ENCODE measurements at places on chromosomes 13 and 19. TPM values are rescaled to one million over a fixed set of nuclear protein-coding genes. Genes with fewer than 3 reads are reported as not detected.

LAIR1 gene
- total RNA-seq = 15.6 TPM

C19orf81 gene
- total RNA-seq = not detected

SGCG gene
- not detected for total RNA-seq

CEBPA gene
- 0.26 TPM for total RNA-seq

IGSF23 gene
- total RNA-seq = not detected

RGL3 gene
- total RNA-seq = not detected

PCP2 gene
- total RNA-seq = 19.5 TPM

ZNF491 gene
- 0.52 TPM for total RNA-seq

APOC4 gene
- total RNA-seq = not detected

CASP14 gene
- total RNA-seq = not detected

GRCh38 chr19:54266133-54266532 lies 9.1 kb upstream of the LILRB5 start:
- ATAC-seq = peak; percentile 69

GRCh38 chr19:925087-925525 lies 729 bp upstream of the ARID3A start:
- peak; percentile 67 for ATAC-seq

DNA sequence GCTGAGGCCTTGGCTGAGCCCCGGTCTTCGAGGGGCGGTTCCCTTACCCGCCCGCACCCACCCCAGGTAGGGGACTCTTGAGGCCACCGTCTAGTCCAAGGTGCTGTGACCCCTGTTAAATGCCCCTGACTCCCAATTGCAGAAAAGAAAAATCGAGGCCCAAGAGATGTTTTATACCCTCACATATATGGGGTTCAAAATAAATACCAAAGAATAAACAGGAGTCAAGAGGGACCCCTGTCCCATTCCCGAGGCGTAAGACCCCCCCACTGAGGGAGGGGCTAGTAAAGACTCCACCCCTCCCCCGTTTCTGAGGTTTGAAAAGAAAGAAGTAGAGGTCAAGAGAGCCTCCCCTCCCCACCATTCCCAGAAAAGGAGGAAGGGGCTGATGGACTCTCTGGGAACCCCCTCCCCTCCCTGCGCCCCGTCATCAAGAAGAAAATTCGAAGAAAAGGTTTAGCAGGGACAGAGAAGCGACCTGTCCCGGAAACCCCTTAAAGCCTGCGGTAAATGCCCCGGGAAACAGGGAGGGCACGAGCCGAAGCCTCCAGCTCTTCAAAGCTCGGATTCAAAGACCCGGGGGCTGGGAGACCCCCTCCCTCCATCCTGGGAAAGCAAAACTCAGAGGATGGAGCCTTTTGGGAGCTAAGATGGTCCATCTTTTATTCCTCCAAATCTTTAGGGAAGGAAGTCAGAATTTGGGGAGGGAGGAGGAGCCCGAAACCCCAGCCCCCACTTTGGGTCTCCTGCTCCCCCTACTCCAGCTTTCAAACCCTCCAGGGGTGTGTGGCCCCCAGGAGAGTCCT lies 755 bp upstream of the RAB3A start:
- peak; percentile 17 for ATAC-seq

DNA sequence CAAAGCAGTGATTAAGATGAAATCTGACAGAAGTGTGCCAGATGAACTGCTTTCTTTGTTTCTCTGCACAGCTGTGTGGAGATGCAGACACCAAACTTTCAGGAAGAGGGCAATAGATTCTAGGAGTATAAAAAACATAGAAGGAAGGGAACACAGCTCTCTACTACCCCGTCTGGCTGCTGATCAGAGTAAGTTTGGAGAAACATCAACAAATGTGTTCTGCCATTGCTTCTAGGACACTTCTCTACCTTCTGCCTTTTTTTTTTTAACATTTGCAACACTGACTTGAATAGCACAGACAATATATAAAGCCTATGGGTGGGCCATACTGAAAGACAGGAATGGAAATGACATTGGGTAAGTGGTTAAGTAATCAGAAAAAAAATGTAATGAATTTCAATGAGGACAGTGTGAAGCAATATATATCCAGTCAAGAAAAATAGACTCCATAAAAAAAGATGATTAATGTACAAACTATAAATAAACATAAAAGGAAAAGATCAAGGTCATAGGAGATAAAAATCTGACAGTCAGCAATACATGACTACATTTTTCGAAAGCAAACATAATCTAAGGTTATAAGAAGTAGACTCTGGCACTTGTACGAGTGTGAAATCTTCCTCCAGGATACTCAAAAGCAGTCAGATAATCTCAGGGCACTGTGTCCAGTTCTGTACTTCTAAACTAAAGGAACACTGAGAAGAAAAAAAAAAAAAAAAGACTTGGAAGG lies 21.4 kb downstream of the NUFIP1 start:
- ATAC-seq = no peak

GRCh38 chr19:52896431-52897137 lies 851 bp downstream of the ZNF320 start:
- no peak for ATAC-seq

DNA sequence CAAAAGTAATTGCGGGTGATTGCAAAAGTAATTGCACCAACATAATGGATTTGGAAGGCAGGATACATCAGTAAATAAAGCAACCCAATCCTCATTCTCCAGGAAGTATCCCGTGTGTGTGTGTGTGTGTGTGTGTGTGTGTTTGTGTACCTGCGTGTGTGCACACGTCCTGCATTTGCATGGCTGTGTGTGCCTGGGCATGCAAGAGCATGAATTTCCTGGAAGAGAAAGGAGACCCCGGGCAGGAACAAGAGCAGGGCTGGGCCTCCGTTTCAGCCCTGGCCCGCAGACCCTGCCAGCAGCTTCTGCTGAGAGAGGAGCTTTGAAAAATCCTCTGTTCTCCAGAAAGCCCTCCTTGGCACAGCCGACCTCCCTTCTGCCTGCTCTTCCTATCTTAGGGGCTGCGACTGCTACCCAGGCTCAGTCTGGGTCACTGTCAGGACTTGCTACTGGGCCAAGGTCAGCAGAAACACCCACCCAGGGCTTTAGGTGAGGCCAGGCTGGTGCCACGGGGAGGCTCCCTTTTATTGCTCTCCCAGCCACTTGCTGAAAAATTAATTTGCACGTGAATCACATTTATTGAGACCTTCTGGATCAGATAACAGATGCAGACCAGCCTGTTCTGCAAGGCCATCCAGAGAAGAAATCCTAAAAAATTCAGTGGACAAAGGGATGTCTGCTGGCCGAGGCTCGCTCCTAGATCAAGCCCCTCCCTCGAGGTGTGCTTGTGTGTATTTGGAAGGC lies 258.3 kb downstream of the ZNF536 start:
- ATAC-seq = no peak

DNA sequence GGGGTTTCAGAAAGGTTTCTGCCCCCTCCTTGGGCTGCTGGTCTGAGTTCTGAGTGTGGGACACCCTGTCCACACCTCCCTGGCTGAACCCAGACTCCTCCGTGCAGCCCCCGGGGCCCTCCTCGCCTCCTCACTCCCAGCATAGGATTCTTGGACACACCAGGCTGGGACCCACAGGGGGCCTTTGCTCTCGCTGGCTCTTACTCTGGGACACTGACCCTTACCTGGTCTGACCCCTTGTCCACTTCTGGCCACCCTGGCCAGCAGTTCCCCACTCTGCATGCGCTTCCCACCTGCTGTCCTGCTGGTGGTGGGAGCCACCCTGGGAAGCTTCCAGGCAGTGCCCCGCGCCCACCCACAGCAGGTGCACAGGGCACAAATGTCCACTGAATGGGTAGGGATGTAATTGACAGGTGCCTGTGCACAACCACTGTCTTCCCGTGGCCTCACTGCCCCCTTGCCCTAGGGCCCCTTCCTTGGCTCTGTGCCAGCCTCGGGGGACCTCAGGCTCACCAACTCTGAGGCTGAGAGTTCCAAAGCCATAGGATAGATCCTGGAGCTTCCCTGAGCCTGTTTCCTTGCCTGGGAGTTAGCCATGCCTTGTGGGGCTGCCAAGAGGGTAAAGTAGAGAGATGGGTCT lies 7.0 kb upstream of the SLC25A42 start:
- no peak for ATAC-seq

DNA sequence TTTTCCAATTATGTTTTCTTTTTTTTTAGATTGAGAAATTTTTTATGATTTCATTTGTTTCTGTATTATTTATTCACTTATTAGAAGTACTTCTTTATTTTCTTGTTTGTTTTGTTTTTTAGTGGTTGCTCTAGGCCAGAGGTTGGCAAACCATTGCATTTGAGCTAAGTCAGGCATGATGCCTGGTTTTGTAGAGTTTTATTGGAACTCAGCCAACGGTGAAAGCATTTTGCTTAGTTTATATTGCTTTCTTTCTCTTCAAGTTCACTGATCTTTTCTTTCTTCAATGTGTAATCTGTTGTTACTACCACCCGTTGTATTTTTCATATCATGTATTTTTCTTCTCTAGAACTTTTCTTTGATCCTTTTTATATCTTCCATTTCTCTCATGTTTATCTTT lies 19.7 kb downstream of the ZNF567 start:
- no peak for ATAC-seq

- no peak for ATAC-seq
These were observed 41.1 kb downstream of the SPTBN4 start for GRCh38 chr19:40507892-40508291.

GRCh38 chr13:69324090-69324886 lies 783.3 kb upstream of the ATXN8OS start:
- ATAC-seq = no peak

DNA sequence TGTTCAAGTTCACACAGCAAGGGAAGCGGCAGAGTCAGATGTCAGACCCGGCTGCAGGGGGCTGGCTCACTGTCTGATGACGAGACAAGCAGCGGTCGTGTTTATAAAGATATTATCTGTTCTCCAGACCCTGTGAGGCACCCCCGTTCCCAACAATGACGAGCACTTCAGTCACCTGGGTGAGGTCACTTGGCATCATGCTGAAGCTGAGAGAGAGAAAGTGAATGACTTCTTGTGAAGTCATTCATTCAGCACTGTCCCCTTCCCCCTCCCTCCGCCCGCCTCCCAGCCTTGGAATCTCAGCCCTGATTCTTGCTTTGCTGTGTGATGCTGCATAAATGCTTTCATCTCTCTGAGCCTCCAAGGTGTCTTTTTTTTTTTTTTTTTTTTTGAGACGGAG lies 4.9 kb upstream of the LYPD3 start:
- ATAC-seq = peak; percentile 40

- no peak for ATAC-seq
These were observed 165.6 kb downstream of the DLEU7 start for GRCh38 chr13:50677687-50678463.

DNA sequence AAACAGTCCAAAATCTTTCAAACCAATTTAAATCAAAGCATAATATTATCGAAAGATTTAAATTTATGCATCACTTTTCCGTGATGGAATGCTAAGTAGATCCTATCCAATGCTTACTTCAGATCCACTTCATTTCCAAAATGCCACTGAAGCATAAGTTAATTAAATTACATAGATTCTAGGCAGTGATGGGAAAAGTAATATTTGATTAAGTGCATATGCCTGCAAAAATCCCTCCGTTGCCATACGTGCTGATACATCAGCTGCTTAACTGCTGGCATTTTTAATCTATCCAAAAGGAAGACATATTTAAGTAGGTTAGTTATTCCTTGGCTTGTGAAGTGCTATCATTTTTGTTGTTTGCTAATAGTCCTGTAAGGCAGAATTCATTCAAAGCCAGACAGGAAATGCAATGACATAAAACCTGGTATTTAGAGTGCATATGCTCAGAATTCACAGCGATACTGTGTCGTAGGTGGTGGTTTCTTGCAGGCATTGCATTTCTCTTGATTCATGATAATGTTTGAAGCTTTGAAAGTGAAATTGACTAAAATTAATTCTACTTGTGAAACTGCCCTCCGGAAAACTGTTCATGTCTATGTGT lies 738.3 kb upstream of the GPC6 start:
- no peak for ATAC-seq

DNA sequence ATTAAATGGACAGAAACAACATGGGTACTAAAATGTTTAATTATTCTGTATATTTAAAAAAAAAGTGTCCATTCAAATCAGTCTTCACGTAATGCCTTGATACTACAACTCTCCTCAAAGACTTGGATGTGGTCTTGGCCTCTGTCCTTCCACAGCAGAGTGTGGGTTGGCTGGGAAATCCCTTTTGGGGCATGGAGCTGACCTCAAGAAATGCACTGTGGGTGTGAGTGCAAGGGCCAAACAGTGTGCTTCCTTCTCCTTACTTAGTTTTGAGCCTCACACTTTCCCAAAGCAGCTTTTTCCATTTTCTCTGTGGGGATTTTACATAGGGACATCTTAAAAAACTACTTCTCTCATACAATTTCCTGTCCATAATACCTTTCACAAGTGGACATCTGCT lies 607.4 kb downstream of the EFNB2 start:
- no peak for ATAC-seq

DNA sequence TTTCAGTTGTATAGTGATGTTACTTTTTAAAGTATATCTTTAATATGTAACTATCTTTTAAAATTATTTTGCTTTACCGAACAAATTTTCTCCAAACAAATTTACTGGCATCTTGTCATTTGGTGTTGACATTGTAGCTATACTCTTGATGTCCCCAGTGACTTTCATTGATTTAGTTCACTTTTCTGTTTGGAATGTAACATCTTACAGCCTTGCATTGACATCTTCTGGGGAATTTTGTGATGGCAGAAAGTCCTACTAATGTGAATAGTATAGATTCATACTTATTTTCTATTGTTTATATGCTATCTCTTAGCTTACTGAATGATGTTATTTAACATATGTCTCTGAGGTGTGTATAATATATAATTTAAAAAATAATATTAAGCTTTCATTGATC lies 800.9 kb upstream of the ATXN8OS start:
- ATAC-seq = no peak

DNA sequence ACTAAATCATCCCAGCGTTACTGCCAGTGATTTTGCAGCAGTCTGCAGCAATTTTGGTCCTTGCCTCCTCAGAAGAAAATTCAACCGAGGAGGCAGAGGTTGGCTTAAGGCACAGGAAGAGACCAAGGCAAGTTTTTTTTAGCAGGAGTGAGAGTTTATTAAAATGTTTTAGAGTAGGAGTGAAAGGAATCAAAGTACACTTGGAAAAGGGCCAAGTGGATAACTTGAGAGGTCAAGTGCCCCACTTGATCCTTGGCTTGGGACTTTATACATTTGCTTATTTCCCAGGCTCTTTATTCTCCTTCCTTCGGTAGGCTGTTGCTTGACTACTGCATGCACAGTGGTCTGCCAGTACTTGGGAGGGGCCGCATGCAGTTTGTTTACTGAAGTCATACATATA lies 2.9 kb upstream of the ZNF134 start:
- ATAC-seq = no peak

- no peak for ATAC-seq
These were observed 13.4 kb upstream of the LENG8 start for GRCh38 chr19:54435551-54436016.

DNA sequence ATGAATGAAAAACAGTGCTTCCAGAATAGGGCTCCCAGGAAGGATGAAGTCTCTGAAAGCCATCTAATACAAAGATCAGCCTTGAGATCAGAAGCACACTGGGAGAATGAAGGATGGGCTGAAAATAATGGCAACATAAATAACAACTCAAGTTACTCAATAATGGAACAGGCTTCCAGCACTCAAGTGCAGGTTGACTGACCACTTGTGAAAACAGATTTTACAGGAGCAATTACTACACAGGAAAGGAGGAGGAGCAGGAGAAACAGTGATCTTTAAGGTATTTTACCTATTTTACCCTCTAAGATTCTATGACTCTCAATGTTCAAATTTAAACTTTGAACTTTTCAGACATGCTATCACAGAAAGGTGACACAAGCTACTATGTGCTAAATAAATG lies 106.0 kb downstream of the USP12 start:
- no peak for ATAC-seq

GRCh38 chr13:22893204-22893603 lies 287.6 kb upstream of the SGCG start:
- no peak for ATAC-seq
